ENCODE measurements at places on chromosomes 7 and 10. TPM values are rescaled to one million over a fixed set of nuclear protein-coding genes. Genes with fewer than 3 reads are reported as not detected.

The CABCOCO1 gene
- total RNA-seq, result not detected

The NUTM2B gene
- total RNA-seq, result 1.2 TPM

The SFTPA1 gene
- total RNA-seq, result not detected

The MBLAC1 gene
- 6.1 TPM for total RNA-seq

The PRR15 gene
- total RNA-seq, result 4.2 TPM

The SPDYE11 gene
- total RNA-seq, result not detected

The LRRN3 gene
- total RNA-seq, result 6.6 TPM

The GIMAP5 gene
- 14.5 TPM for total RNA-seq

The WNT8B gene
- not detected for total RNA-seq

The SMC3 gene
- 18.1 TPM for total RNA-seq

The PLCE1 gene
- 28.1 TPM for total RNA-seq

The TAS2R4 gene
- total RNA-seq, result not detected

The ANKRD2 gene
- total RNA-seq, result 204 TPM

The CYP3A7 gene
- 0.82 TPM for total RNA-seq

The ITGB8 gene
- total RNA-seq, result 8.6 TPM

The SFRP4 gene
- 5.0 TPM for total RNA-seq

The CFAP43 gene
- total RNA-seq, result 0.12 TPM

The ING3 gene
- 9.9 TPM for total RNA-seq

The ANLN gene
- total RNA-seq, result 2.4 TPM

The ANK3 gene
- total RNA-seq, result 189 TPM

The ZKSCAN1 gene
- total RNA-seq, result 19.8 TPM

The NODAL gene
- total RNA-seq, result not detected

The CTBP2 gene
- 36.0 TPM for total RNA-seq

The RBM20 gene
- 59.9 TPM for total RNA-seq

The TMEM26 gene
- total RNA-seq, result 0.11 TPM

The DLG5 gene
- 10.5 TPM for total RNA-seq

The UCMA gene
- not detected for total RNA-seq

The ZNRF2 gene
- 9.7 TPM for total RNA-seq

The NME8 gene
- total RNA-seq, result not detected

The SORCS1 gene
- total RNA-seq, result 4.2 TPM

The SPOCK2 gene
- total RNA-seq, result 19.3 TPM

The HOXA11 gene
- total RNA-seq, result not detected

The CACNB2 gene
- total RNA-seq, result 19.0 TPM

The CPN1 gene
- total RNA-seq, result not detected

The ANXA8 gene
- 10.3 TPM for total RNA-seq

Measured in right atrium auricular region (tissue), 2 donors.